Retina (tissue), 1 donor: ENCODE measurements at places on chromosomes 12 and 14.

GRCh38 chr12:124967016-124967739, 21.8 kb downstream of the DHX37 start:
- DNase-seq = no peak

GRCh38 chr14:105066240-105067071, 1.2 kb upstream of the GPR132 start:
- no peak for DNase-seq

- DNase-seq = no peak
Observed at GRCh38 chr14:32136027-32136825, 59.1 kb downstream of the ARHGAP5 start.

GRCh38 chr12:46572644-46573346, 200.2 kb upstream of the SLC38A2 start:
- DNase-seq = no peak

- no peak for DNase-seq
Observed at GRCh38 chr12:114920771-114921554, 237.0 kb upstream of the TBX3 start.
